RWPE2 (cell line): ENCODE measurements at places on chromosomes 2 and 18.

DNA sequence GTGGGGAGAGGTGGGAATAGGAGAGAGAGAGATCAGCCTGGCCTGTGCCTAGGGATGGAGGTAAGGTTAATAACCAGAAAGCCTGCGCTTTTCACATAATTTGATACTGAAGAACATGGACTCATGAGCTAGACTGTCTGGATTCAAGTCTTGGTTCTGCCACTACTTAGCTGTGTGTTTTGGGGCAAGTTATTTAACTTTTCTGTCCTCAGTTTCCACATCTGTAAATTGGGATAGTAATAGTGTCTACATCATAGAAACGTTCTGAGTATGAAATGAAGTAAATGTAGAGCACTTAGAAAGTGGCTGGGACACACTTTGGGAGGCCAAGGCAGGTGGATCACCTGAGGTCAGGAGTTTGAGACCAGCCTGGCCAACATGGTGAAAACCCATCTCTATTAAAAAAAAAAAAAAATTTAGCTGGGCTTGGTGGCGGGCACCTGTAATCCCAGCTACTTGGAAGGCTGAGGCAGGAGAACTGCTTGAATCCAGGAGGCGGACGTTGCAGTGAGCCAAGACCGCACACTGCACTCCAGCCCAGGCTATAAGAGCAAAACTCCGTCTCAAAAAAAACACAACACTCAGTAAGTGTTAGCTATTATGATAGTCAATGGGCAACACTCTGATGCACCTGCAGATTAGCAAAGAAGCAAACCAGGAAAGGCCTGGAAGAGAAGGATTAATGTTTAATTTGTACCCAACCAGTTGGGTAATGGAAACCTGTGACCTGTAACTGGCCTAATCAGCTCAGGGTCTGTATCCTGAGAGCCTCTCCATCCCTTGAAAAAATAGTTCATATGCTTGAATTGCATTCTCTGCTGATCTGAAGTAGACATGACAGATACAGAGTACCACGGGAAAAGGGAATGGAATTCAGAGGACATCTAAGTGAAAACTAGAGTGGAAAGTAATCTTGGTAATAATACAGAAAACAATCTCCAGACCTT lies 6.8 kb downstream of the GALM start:
- H3K4me3 ChIP-seq, result no peak overlapping the region
- H3K27ac ChIP-seq, result no peak overlapping the region
- H3K36me3 ChIP-seq, result no peaks in the 10 kb centered on the region
- no peak for DNase-seq

DNA sequence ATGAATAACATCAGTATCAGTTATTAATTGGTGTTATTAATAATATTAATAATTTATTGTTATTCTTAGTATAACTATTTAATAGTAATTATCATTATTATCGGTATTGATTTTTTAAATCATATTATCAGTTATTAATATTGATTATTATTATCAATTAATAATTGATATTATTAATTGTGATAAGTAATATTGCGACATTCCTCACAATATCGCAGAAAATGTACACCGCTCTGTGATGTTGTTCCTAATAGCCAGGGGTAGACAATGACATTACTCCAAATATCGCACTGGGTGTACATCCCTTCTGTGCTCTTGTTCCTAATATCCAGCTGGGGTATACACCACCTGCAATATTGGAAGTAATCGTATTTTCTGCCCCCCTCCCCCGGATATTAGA lies 23.3 kb upstream of the NAGK start:
- no peaks in the 10 kb centered on the region for H3K27me3 ChIP-seq
- no peak for DNase-seq
- peaks cover 4% of the 10 kb centered on the region for H3K4me1 ChIP-seq
- H3K27ac ChIP-seq, result no peak overlapping the region

- no peak overlapping the region for H3K27ac ChIP-seq
- H3K27me3 ChIP-seq, result no peaks in the 10 kb centered on the region
- no peak for DNase-seq
- H3K36me3 ChIP-seq, result no peaks in the 10 kb centered on the region
These were observed 192.9 kb downstream of the TFCP2L1 start for GRCh38 chr2:121092095-121092494.

GRCh38 chr18:34789768-34790344 lies 79.8 kb downstream of the DTNA start:
- H3K4me1 ChIP-seq, result no peaks in the 10 kb centered on the region
- no peak for DNase-seq
- H3K4me3 ChIP-seq, result no peak overlapping the region
- no peak overlapping the region for H3K27ac ChIP-seq
- H3K27me3 ChIP-seq, result peaks cover 7% of the 10 kb centered on the region

DNA sequence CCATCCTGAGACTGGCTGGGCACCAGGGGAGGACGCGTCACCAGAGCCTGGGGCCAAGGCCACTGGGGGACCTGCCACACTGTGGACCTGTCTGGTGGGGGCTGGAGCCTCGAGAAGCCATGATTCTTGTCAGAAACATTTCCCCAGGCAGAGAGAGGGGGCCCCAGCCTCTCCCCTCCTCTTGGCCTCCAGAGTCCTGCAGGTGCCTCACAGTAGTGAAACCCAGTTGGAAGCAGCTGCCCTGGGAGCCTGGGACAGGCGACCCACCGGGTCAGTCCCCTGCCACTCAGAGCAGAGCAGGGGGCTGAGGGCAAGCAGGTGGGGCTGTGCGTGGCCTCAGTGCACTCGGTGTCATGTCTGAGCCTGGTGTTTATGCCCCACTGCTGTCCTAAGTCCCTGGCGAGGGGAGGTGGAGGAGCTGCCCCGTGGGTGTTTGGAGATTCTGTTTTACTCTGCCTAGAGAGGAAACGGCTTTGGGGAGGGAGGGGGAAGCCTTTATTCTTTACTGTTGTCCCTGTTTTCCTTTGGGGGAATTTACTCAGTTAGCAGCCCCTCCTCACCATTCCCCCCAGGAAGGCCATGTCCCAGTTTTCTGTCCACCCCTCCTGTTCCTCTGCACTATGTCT lies 7.7 kb downstream of the OXER1 start:
- no peaks in the 10 kb centered on the region for H3K36me3 ChIP-seq
- no peaks in the 10 kb centered on the region for H3K4me1 ChIP-seq
- no peak for DNase-seq
- no peaks in the 10 kb centered on the region for H3K27me3 ChIP-seq

- no peak overlapping the region for H3K27ac ChIP-seq
- DNase-seq, result no peak
- no peaks in the 10 kb centered on the region for H3K4me1 ChIP-seq
- H3K36me3 ChIP-seq, result no peaks in the 10 kb centered on the region
These were observed 357.0 kb downstream of the GALNT13 start for GRCh38 chr2:154228566-154229280.

GRCh38 chr2:162926907-162927306 lies 88.3 kb upstream of the KCNH7 start:
- no peaks in the 10 kb centered on the region for H3K27me3 ChIP-seq
- no peak overlapping the region for H3K4me3 ChIP-seq
- DNase-seq, result no peak
- H3K4me1 ChIP-seq, result peaks cover 44% of the 10 kb centered on the region
- no peaks in the 10 kb centered on the region for H3K36me3 ChIP-seq

- H3K4me1 ChIP-seq, result no peaks in the 10 kb centered on the region
- DNase-seq, result no peak
- H3K36me3 ChIP-seq, result no peaks in the 10 kb centered on the region
- no peak overlapping the region for H3K4me3 ChIP-seq
These were observed 41.1 kb downstream of the TMEM37 start for GRCh38 chr2:119472749-119473148.

DNA sequence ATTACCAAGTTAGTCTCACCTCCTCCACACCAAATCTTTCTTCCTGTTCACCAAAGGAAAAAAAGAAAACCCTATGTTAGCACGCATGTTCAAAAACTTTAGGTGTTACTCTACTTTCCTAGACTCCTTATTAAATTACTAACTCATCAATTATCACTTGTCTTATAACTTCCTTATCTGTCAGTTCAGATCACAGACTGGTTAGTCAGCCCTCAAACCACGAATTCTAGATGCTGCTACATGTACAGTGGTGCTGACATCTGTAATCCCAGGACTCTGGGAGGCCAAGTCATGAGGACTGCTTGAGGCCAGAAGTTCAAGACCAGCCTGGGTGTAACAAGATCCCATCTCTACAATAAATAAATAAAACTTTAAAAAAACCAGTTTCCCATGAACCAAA lies 3.5 kb downstream of the YWHAQ start:
- no peak for DNase-seq
- no peaks in the 10 kb centered on the region for H3K27me3 ChIP-seq
- peaks cover 65% of the 10 kb centered on the region for H3K36me3 ChIP-seq
- H3K27ac ChIP-seq, result no peak overlapping the region

DNA sequence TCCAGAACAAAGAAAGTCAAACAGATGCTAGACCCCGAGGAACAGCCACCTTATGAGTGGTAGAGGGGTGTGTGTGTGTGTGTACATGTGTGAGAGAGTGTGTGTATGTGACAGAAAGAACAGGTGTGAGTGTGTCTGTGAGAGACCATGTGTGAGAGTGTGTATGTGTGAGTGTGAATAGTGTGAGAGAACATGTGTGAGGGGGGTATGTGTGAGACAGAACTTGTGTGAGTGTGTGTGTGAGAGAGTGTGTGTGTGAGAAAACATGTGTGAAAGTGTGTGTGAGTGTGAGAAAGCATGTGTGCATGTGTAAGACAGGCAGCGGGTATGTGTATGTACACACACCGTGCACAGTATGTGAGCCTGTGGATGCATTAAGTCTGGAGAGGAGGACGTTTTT lies 214.3 kb downstream of the SP3 start:
- no peaks in the 10 kb centered on the region for H3K27me3 ChIP-seq
- H3K4me3 ChIP-seq, result no peak overlapping the region
- no peak for DNase-seq
- no peaks in the 10 kb centered on the region for H3K36me3 ChIP-seq
- H3K4me1 ChIP-seq, result no peaks in the 10 kb centered on the region

- H3K27me3 ChIP-seq, result no peaks in the 10 kb centered on the region
- no peak overlapping the region for H3K27ac ChIP-seq
- no peak overlapping the region for H3K4me3 ChIP-seq
- no peaks in the 10 kb centered on the region for H3K4me1 ChIP-seq
- no peaks in the 10 kb centered on the region for H3K36me3 ChIP-seq
These were observed 10.1 kb upstream of the NARS1 start for GRCh38 chr18:57631697-57632096.

DNA sequence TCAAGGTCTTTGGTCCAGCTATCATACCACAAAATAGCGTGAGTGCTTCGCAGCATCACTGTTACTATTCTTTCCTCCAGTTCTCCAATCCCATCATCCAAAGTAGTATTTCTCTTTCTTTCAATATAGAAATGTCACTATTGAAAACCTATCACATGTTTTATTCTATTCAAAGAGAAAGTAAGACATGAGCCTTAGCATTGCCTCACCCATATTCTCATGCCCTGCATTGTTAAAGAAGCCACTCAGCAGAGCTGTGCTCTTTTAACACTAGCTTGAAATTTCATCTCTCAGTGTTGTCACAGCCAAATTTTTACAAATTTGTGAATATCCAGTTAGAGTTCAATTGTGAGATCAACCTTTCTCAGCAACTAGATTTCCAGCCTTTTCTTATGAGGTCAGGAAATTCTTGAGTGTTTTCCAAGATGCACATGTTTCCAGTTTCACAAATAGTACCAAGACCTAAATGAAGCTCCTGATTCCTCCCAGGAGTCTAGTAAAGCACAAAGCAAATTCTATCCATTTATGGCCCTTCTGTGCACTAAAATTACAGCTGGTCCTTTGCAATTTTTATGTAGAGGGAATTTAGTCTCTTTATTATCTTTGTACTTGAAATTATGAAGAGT lies 343.7 kb downstream of the SPAG16 start:
- no peak overlapping the region for H3K27ac ChIP-seq
- no peak for DNase-seq
- H3K27me3 ChIP-seq, result no peaks in the 10 kb centered on the region
- H3K4me1 ChIP-seq, result no peaks in the 10 kb centered on the region

- DNase-seq, result no peak
- peaks cover 23% of the 10 kb centered on the region for H3K4me1 ChIP-seq
- no peak overlapping the region for H3K27ac ChIP-seq
- H3K27me3 ChIP-seq, result no peaks in the 10 kb centered on the region
- no peak overlapping the region for H3K4me3 ChIP-seq
These were observed 7.8 kb upstream of the SEMA4C start for GRCh38 chr2:96877631-96878092.

DNA sequence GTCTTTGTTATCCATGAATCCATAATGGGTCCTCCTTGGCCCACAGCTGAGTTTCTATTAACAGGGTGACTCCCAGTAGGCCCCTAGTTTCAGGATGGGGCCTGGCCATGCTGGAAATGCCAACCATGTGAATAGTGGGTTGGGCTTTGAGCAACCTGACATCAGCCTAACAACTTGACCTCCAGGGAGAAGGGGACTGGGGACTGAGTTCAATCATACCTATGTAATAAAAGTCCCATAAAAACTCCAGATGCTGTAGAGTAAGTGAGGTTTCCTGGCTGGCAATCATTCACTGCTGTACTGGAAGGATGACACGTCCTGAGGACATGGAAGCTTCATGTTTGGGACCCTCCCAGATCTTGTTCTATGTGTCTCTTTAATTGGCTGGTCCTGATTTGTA lies 7.9 kb downstream of the REV1 start:
- DNase-seq, result no peak
- H3K27ac ChIP-seq, result peak overlapping the region; percentile 12
- H3K27me3 ChIP-seq, result no peaks in the 10 kb centered on the region

DNA sequence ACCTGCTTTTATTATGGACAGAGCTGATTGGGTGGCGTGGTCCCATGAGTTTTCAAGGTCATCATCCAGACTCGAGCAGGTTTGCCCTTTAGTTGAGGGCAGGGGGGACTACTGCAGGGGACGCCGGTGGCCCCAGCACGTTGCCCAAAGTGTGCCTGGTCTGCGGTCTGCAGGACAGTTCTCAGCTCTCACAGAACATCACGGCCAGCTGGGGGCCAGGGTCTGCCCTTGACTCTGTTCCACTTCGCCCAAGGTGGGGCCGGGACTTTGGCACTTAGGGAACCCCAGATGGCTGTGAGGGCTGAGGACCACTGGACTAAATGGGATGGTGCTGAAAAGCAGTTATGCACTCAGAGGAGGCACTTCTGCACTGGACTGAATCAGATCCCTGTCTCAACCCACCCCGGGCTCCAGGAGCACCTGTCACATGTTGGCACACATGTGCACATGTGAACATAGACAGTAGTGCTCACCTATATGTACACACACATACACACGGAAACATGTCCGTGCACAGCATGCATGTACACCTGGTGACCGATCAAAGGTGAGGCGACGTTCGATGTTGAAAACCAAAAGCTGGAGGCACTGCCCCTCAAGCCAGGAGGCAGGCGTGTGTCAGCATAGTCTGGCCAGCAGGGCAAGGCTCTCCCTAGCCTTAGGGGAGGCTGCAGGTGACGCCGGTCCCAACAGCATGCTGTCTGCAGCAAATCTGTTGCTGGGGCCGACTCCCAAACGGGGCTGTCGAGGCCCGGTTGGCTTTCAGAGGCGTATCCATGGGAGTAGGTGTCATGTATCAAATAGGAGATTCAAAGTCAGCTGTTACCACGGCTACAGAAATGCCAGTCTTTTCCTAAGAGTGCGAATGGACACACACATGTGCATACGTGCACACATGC lies 10.2 kb downstream of the ANO7 start:
- H3K36me3 ChIP-seq, result no peaks in the 10 kb centered on the region
- DNase-seq, result no peak
- H3K27ac ChIP-seq, result no peak overlapping the region
- no peak overlapping the region for H3K4me3 ChIP-seq
- H3K27me3 ChIP-seq, result no peaks in the 10 kb centered on the region
